ENCODE measurements at places on chromosomes 3 and 15. TPM values are rescaled to one million over a fixed set of nuclear protein-coding genes. Genes with fewer than 3 reads are reported as not detected.
A peak's percentile ranks its signal among the peaks of the same experiment; 100 is the strongest.

- DNase-seq, result no peak
Observed at GRCh38 chr3:137807998-137808397, 43.9 kb downstream of the SOX14 start.

DNA sequence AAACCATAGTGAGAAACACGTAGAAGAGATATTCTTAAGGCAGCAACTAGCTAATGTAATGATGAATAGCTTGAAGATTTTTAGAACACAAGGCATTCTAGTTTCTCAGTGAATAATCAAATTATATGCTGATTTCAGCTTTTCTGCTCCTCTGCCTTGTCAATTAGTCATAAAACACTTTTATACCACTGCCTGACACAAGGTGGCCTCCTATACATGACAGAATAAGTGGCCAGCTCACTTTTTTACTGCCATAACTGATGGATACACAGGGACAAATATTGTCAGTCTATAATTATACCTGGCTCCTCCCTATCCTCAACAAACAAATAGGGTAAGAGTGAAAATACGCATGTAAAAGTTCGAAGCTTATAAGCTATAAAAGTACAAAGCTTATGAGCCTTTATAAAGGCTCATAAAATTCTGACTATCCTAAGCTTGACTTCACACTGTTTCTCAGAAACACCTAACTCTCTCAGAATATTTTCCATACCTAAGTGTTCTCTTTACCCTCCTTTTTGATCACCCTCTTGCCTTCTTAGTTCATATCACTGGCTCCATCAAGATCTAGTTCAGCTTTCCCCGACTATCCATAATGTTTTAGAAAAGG lies 81.6 kb downstream of the HERC1 start:
- DNase-seq, result no peak

GRCh38 chr3:56308471-56308870 lies 159.8 kb downstream of the ERC2 start:
- no peak for DNase-seq

DNA sequence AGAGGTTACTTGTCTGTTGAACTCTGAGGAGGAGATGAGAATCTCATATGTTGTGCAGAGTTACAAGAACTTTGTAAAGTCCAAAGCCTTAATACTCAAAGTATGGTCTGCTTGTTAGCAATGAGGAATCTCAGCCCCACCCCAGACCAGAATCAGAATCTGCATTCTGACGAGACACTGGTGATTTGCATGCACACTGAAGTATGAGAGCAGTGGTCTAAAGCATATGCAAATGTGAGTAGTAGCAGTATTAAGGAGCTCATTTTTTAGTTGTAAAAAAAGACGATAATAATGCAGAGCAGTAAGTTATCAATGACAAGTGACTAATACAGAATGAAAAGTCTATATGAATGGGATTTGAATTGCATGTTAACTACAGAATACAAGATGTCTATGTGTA lies 327.7 kb downstream of the RYR3 start:
- DNase-seq, result no peak

GRCh38 chr3:15815696-15816095 lies 17.9 kb upstream of the ANKRD28 start:
- no peak for DNase-seq

GRCh38 chr15:73030122-73030679 lies 22.1 kb upstream of the NEO1 start:
- no peak for DNase-seq

DNA sequence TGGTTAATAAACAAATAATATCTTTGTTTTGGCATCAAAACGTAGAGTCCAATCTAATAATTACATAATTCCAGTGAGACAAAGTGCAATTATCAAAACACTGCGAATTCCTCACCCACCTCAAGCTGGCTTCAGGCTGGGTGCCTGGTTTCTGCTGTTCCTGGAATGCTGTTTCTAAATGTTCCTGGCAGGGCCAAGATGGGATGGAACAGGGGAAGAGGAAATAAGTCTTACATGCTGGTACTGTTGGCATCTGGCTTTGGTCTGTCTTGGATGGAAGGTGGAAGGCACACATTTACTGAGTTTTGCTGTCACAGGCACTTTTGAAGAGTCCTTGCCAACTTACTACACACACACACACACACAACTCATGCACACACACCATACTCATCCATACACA lies 101.9 kb upstream of the SLCO3A1 start:
- DNase-seq, result no peak

GRCh38 chr3:50447290-50447840 lies 56.1 kb downstream of the CACNA2D2 start:
- DNase-seq, result no peak

GRCh38 chr3:66139415-66139814 lies 81.4 kb upstream of the SLC25A26 start:
- no peak for DNase-seq

GRCh38 chr3:29901097-29901496 lies 620.2 kb downstream of the RBMS3 start:
- DNase-seq, result no peak

GRCh38 chr3:167918686-167919085 lies 177.0 kb downstream of the GOLIM4 start:
- no peak for DNase-seq

DNA sequence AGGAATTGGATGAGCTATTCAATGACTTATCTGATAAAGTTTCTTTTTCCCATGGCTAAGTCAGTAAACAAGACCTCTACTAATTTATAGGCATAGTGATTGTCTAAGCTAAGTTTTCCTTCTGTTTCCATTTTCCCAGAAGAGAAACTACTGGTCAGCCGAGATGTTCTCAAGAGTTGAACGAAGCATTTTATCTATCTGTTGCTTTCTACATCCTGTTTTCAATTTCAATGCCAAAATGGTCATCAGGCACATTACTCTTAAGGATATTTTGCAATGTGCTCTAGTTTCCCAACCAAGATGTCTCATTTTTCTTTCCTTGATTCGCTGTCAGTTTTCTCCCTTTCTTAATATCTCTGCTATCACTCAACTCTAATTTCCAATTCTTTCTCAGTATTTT lies 228.7 kb downstream of the MBNL1 start:
- DNase-seq, result no peak

DNA sequence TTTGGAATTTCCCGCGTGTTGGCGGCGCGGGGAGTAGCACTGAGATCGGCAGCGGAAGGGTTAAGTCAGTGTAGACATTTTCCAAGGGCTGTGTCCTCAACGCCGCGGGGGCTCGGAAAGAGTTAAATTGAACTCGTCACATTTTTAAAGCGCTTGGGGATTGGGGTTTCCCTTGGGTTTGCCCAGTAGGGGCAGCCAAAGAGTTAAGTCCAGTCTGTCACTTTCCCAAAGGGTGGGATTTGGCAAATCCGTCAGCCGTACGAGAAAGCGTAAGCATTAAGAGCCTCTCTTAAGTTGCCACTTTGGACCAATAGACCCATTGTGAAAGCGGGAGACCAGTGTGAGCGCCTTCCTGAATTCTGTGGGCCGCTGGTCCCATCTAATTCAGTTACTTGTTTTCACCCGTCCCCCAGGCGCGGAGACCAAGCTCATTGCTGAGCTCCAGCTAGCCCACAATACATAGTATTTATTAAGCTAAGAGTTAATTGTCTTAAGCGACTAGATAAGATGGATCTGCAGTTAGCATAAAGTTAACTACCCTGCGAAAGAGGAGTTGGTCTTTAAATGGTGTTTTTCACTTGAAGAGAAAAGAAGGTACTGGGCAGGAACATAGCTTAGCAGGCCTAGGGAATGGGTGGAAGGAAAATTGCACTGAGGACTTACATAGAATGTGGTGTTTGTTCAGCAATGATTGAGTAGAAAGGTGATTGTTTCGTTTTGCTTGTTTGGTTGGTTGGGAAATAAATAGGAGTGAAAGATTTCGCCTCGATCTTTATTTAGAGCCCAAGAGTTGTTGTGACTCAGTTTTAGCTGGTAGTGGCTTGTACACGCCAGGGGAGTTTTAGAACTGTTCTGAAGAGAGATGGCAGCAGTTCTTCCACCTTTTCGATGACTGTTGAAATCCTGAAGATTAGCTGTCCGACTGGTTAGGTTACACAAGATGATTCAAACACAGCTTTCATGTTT lies 932 bp downstream of the ARL8B start:
- DNase-seq, result peak; percentile 13

GRCh38 chr3:197485143-197485542 lies 70.6 kb downstream of the BDH1 start:
- no peak for DNase-seq

- DNase-seq, result no peak
Observed at GRCh38 chr15:33146051-33146450, 48.5 kb downstream of the FMN1 start.

- no peak for DNase-seq
Observed at GRCh38 chr3:141699324-141699723, 38.8 kb upstream of the RNF7 start.

GRCh38 chr15:39415634-39416033 lies 165.2 kb upstream of the THBS1 start:
- no peak for DNase-seq

- no peak for DNase-seq
Observed at GRCh38 chr3:108500728-108501127, 9.7 kb downstream of the MYH15 start.

DNA sequence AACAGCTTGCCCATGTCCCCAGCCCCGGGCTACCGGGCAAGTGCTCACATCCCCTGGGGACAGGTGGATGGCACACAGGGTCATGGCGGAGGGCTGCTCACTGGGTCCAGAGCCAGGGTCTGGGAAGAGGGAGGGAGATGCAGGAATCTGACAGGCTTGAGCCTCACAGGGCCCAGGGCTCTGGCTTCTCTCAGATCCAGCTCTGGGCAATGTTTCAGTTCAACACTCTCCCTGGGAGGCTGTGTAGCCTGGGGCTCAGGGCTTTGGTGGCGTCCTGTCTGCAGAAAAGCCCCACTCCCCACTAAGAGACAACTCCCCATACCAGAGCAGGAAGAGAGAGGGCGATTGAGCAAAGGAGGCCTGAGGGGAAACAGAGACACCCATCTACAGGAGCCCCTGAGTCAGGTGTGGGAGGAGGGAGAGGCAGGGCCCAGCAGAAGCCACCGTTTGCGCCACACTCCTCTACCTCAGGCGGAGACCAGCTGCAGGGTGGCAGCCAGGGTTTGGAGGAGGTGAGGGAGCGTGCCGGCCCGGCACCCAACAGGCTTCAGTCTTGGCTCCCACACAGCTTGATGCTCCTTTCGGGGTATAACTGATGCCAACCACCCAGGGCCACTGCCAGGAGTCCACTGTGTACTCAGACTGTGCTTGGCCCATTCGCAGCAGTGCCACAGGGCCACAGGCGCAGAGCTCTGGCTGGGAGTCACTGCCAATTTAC lies 16.8 kb upstream of the SRP14 start:
- no peak for DNase-seq

DNA sequence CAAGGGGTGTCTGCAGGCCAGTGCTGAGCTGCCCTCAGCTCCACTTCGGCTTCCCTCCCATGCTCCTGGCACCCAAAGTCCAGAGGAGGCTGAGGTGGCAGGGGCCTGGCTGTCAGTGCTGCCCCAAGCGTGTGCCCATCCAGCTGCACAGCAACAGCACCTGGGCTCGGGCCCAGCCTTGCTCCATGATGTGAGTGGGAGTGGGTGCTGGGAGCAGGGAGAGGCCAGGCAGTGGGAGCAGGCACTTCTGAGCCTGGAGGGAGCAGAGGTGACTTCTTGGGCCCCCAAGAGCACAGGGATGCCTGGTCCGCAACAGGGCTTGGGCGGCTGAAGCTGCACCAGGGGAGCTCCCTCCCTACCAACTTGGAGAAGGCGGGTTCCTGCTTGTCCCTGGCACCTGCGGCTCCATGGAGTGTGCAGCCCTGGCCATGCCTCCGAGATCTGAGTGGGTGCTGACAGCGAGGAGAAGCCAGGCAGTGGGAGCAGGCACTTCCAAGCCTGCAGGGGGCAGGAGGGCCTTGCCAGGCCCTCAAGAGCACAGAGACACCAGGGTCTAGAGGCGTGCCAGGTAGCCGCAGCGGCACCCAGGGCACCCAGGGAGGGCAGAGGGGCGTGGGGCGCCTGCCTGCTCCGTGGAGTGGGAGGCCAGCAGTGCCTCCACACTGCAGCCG lies 366.7 kb upstream of the SGO1 start:
- no peak for DNase-seq

DNA sequence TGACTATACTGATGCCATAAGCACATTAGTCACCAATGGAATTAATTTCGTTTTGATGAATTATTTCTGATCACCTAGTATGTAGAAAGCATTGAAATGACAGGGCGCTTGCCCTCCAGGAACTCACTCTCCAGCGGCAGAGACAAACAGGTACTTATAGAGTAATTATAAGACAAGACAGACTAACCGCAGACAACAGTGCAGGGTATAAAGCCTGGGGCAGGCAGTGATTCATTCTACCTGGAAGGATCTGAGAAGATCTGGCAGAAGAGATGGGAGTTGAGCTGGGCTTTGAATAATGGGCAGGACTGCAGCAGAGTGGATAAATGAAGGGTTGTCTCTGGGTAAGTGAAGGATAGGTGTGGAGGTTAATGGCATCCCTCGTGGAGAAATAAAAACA lies 331.8 kb downstream of the FGF12 start:
- DNase-seq, result no peak

DNA sequence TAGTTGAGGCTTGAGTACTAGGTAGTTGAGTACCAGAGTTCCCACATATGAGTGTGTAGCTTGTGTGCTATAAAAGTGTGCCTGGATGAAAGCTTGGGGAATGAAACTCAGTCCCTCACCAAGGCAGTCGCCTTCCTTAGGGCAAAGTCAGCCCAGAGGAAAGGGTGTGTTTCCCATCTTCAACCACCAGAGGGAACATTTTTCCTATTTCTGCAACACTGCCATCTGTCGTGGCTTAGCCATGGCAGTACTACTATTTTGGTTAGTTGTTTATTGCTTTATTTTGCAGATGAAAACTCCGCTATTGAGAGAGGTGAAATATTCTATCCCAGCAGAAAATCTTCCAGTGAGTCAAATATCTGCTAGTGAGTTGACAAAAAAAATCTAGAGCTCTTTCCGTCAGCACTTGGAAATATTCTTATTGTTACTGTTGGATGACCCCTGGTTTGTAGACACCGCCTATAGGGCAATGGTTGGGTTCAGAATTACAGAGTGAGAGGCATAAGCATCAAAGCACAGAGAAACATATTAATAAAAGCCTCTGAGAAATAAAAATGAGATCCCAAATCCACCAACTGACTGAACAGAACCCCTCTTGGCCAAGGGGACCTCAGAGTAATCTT lies 239.9 kb downstream of the CPNE4 start:
- DNase-seq, result peak; percentile 11

- no peak for DNase-seq
Observed at GRCh38 chr3:189395825-189396224, 224.1 kb downstream of the TPRG1 start.

- DNase-seq, result no peak
Observed at GRCh38 chr3:131728898-131729642, 226.3 kb upstream of the MRPL3 start.

DNA sequence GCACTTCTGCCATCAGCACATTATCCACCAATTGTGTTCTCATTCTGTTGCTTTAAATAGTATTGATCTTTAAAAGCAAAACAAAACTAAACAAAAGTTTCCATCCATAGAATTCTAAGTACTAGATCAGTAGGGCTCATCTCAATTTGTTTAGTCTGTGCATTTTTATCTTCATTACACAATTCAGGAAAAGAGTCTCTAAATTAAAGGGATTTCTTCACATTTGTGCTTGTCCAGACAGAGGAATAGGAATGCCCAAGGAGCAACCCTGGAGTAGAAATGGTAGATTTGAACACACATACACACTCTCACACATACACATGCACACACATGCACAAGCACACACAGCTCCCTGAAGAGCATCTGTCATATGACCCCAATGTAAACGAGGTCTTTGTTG lies 21.4 kb downstream of the LMCD1 start:
- no peak for DNase-seq

GRCh38 chr3:171458071-171458863 lies 1.9 kb downstream of the TNIK start:
- DNase-seq, result peak; percentile 44

CHL1 gene
- 0.97 TPM for total RNA-seq

CLSTN2 gene
- total RNA-seq, result not detected

TRIM42 gene
- not detected for total RNA-seq

ACAN gene
- not detected for total RNA-seq

GABRB3 gene
- not detected for total RNA-seq
